B cell (primary cell): ENCODE measurements at places on chromosomes 2 and 18.
A peak's percentile ranks its signal among the peaks of the same experiment; 100 is the strongest.

GRCh38 chr2:72341639-72342038, 194.0 kb upstream of the CYP26B1 start:
- H3K4me3 ChIP-seq: no peak overlapping the region
- no peaks in the 10 kb centered on the region for H3K27me3 ChIP-seq
- H3K27ac ChIP-seq: no peak overlapping the region
- H3K4me1 ChIP-seq: no peaks in the 10 kb centered on the region

DNA sequence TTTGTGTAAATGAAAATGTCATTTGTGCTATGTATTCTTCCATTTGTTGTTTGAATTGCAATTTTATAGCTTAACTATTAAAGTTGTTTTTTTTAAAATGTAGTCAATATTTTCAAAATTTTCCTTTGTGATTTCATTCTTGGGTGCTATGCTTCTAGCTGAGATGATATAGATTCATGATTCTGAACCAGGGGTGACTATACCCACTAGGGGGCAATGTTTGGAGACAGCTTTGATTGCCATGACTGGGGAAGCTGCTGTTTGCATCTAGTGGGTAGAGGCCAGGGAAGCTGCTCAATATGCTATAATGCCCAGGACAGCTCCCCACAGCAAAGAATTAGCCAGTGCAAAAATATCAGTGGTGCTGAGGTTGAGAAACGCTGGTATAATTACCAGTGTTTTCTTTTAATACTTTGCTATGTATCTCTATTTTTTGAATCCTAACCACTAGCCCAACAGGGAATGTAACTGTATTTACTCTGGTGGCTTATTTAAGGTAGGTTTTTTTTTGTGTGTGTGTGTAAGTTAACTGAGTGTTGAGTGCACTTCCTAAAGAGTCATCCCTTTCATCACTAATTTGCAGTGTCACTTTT, 99.7 kb downstream of the MEP1B start:
- no peaks in the 10 kb centered on the region for H3K36me3 ChIP-seq
- no peaks in the 10 kb centered on the region for H3K4me1 ChIP-seq
- no peak overlapping the region for H3K4me3 ChIP-seq
- DNase-seq: no peak

DNA sequence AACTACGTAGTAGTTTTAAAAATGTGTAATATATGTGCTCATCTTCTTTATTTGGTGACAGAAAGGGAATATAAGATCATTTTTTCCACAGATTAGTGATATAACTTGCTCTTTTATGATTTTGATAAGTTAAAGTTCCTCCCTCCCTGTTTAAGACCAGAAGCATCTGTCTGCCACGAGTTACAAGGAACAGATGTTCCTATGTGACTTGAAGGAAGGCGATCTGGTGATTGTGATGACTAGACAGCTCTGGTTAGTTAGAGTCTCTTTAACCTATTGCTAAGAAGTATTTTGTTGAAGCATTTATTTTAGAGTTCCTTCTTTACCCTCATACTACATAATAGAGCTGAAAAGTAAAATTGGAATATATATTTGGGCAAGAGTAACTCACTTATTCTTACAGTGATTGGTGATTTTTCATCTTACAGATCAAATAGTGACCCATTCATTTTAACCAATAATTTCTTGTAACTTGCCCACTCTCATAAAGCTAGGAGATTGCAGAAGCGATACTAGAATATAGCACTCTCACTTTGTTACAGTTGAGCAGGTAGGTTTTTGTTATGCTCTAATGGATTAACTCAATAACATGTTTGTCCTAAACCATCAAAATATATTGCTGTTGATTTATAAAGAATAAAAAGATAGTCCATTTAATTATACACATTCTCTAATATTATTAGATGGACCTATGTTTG, 218.7 kb downstream of the SLC4A10 start:
- H3K4me3 ChIP-seq: no peak overlapping the region
- no peaks in the 10 kb centered on the region for H3K36me3 ChIP-seq
- H3K4me1 ChIP-seq: no peaks in the 10 kb centered on the region
- no peak overlapping the region for H3K27ac ChIP-seq

DNA sequence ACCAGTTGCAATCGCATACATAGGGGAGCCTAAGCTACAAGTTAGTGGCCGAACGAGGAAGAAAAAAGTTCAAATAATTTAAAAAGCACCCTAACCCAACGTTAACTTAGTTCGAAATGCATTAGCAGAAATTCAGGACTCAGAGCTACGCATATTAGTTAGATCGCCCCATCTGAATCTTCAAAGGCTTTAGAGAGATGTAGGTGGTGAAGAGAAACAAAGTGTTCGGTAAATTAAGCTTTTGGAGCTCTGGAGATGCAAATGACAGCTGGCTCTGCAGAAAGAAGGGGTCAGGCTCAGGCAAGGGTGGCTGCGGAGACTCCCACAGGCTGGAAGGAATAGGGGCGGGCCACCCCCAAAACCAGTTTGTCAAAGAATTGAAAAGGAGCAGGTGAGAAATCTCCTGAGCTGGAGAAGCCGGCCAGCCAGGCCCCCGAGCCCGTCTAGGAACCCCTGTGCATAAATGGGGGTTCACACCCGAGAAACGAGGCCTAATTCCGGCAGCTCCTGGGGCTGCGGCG, 621 bp downstream of the TXNL1 start:
- peaks cover 23% of the 10 kb centered on the region for H3K4me1 ChIP-seq
- H3K4me3 ChIP-seq: peak overlapping the region; percentile 72
- DNase-seq: no peak
- peak overlapping the region; percentile 94 for H3K27ac ChIP-seq
- H3K27me3 ChIP-seq: no peaks in the 10 kb centered on the region
- H3K36me3 ChIP-seq: no peaks in the 10 kb centered on the region

- H3K4me1 ChIP-seq: no peaks in the 10 kb centered on the region
- DNase-seq: no peak
- H3K4me3 ChIP-seq: no peak overlapping the region
- no peaks in the 10 kb centered on the region for H3K27me3 ChIP-seq
- no peaks in the 10 kb centered on the region for H3K36me3 ChIP-seq
Observed at GRCh38 chr2:109321570-109321969, 192.6 kb downstream of the SH3RF3 start.

- no peak overlapping the region for H3K27ac ChIP-seq
- no peaks in the 10 kb centered on the region for H3K27me3 ChIP-seq
- H3K4me1 ChIP-seq: no peaks in the 10 kb centered on the region
- H3K4me3 ChIP-seq: no peak overlapping the region
- no peak for DNase-seq
- H3K36me3 ChIP-seq: no peaks in the 10 kb centered on the region
Observed at GRCh38 chr18:38318416-38318815, 752.8 kb upstream of the CELF4 start.

DNA sequence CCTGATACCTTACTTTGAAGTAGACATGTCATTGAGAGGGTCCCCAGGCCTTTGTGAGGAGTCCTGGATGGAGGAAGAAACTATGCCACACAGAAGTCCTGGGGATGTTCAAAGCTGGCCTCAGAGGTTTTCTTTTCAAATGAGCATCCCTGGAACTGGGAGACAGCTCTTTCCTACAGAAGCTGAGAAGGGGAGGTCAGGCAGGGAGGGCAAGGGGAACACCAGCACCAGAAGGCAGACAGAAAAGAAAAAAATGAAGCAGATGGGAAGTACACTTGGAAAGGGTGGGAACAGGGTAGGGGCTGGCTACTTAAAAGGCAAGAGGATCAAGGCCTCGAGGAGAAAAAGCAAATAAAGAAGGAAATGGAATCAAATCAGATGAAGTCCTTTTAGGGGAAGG, 120.0 kb downstream of the FMNL2 start:
- H3K36me3 ChIP-seq: no peaks in the 10 kb centered on the region
- H3K27ac ChIP-seq: no peak overlapping the region
- H3K27me3 ChIP-seq: no peaks in the 10 kb centered on the region
- DNase-seq: no peak
- H3K4me1 ChIP-seq: no peaks in the 10 kb centered on the region

GRCh38 chr2:172247203-172247602, 144.5 kb upstream of the DLX2 start:
- H3K27me3 ChIP-seq: no peaks in the 10 kb centered on the region
- no peak overlapping the region for H3K27ac ChIP-seq
- DNase-seq: no peak

GRCh38 chr2:84851876-84852275, 29.0 kb downstream of the TRABD2A start:
- H3K27ac ChIP-seq: no peak overlapping the region
- no peaks in the 10 kb centered on the region for H3K27me3 ChIP-seq
- DNase-seq: no peak
- no peaks in the 10 kb centered on the region for H3K36me3 ChIP-seq

- no peaks in the 10 kb centered on the region for H3K4me1 ChIP-seq
- H3K36me3 ChIP-seq: no peaks in the 10 kb centered on the region
- no peak for DNase-seq
- H3K4me3 ChIP-seq: no peak overlapping the region
- no peak overlapping the region for H3K27ac ChIP-seq
Observed at GRCh38 chr2:217061916-217062505, 202.1 kb upstream of the TNP1 start.

- no peaks in the 10 kb centered on the region for H3K4me1 ChIP-seq
- no peak for DNase-seq
- H3K4me3 ChIP-seq: no peak overlapping the region
- H3K36me3 ChIP-seq: peaks cover 7% of the 10 kb centered on the region
- H3K27ac ChIP-seq: no peak overlapping the region
Observed at GRCh38 chr2:233208382-233209116, 42.9 kb upstream of the ATG16L1 start.

DNA sequence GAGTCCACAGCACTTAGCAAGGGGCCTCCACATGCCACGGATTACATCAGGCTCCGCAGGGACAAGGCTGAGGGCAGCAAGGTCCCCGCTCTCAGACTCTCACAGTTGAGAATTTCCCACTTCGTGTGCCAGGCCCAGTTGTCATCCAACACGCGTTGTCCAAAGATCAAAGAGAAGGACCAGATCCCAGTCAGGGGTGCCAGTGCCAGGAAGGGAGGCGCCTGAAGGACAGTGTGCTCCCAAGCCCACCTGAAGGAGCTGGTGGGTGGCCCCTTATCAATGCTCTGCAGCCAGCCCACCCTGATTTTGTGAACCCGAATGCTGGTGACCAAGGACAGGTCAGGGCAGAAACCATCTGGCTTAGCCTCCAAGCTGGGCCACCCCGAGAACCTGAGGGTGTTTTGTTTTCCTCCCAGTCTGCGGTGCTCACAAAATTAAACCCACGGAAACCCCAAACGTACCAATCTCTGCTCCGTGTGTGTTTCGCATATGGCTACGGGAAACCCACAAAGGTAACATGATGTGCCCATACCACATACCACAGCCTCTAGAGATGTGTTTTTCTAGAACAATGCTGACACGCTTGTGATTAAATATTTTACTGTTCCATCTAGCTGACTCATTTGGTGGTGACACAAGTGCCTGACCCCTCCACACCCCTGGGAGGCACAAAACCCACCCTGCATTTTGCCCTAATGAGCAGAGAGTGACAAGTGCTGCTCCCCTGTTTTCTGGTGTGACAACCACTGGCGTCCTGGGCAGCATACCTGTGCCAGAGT, 24.5 kb downstream of the CRACDL start:
- no peak overlapping the region for H3K4me3 ChIP-seq
- H3K36me3 ChIP-seq: no peaks in the 10 kb centered on the region
- DNase-seq: no peak
- H3K27ac ChIP-seq: no peak overlapping the region
- peaks cover 2% of the 10 kb centered on the region for H3K27me3 ChIP-seq
- H3K4me1 ChIP-seq: peaks cover 8% of the 10 kb centered on the region

DNA sequence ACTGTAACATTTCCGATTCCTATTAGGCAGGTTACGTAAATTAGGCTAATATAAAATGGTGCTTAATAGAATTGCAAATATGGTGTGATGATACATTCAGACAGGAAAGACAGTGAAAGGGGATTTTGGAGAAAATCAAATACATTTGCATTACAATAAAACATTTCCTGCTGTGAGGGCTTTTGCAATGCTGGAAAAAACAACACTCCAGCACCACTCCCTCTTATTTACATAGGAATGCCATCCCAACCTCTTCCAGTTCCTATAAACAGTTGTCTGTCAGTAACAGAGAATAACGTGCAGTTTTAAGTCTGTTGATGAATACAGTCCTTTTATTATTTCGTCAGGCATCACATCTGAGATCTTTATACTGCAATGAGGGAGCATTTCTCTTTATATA, 298.8 kb upstream of the FANCL start:
- DNase-seq: no peak
- H3K4me1 ChIP-seq: no peaks in the 10 kb centered on the region
- H3K4me3 ChIP-seq: no peak overlapping the region
- no peaks in the 10 kb centered on the region for H3K36me3 ChIP-seq

- H3K36me3 ChIP-seq: no peaks in the 10 kb centered on the region
- no peak overlapping the region for H3K4me3 ChIP-seq
- H3K27ac ChIP-seq: no peak overlapping the region
- H3K27me3 ChIP-seq: no peaks in the 10 kb centered on the region
Observed at GRCh38 chr2:5677133-5677532, 15.1 kb upstream of the SOX11 start.
